PC-3 (cell line): ENCODE measurements at places on chromosomes 12 and 14.
A peak's percentile ranks its signal among the peaks of the same experiment; 100 is the strongest.

GRCh38 chr12:32151086-32151485 lies 44.4 kb downstream of the BICD1 start:
- DNase-seq = no peak

DNA sequence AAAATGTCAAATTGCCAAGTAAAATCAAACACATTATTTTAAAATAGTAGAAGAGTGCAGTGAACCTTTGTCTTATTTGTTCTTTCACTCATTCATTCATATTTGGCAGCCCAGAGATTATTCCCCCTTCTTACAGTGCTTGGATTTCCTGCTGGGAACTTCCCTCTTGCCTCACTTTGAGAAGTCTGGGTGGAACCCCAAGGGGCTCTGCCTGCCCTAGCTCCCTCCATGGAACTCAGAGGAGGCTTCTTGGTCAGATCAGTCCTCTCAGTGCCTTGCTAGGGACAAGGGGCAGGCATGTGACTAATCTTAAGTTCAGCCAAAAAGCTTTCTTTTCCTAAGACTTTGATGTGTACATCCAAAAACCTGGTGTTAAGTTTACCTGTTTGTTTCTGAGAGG lies 84.7 kb upstream of the OVCH1 start:
- no peak for DNase-seq

DNA sequence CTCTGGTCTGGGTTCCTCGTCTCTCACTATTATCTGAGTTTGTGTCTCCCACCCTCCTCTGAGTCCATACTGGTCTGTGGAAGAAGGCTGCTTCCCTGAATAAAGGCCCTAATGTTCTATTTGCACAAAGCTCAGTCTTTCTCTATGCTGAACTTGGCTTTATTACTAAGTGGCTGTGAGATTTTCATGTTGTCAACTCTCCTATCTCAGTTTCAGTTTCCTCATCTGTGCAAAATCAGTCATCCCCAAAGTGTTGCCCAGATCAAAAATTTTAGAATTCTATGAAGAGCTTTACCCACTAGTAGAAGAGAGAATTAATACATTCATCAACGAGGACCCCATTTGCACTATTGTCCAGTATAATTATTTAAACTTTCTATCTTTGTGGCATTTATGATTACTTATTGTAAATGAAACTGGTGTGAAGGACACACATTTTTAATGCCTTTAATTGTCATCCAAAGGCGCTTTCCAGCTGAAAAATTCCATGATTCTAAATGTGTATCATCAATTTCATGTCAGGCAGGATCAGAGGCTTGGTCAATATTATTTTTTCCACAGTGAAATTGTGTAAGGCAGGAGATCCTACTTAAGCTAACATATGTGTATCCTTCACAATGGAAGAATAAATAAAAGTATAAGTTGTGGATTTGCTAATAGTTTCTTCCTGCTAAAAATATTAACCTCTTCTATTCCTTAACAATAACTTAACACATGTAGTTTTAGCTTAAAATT lies 79.1 kb upstream of the EEA1 start:
- DNase-seq = no peak

GRCh38 chr12:11885261-11886038 lies 185.3 kb upstream of the BCL2L14 start:
- peak; percentile 85 for DNase-seq

- DNase-seq = peak; percentile 33
Measured at GRCh38 chr14:39175445-39176262, 600 bp downstream of the PNN start.

GRCh38 chr14:36785511-36785910 lies 123.9 kb downstream of the PAX9 start:
- DNase-seq = no peak

DNA sequence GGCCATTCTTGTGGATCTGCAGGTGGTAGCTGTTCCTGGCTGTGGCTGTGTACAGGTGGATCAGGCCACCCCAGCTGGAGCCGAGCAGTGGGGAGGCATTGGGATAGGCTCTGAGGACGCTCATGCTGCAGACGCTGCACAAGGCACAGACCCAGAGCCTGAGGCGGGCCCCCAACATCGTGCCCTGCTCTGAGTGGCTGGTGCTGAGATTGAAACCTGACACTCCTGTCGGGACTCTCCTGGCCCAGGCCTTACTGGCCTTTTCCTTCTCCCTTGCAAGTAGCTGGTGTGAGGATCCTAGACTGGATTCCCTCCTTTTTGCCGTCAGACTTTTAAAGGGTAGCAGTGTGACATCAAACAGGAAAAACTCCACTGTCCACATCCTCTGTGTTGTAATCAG lies at the start of gene FGF23:
FGF23 (minus strand) TSS at position 308 of the 400 bp plus-strand sequence; CDS start at position 178, 130 bp downstream.
- peak; percentile 10 for DNase-seq

DNA sequence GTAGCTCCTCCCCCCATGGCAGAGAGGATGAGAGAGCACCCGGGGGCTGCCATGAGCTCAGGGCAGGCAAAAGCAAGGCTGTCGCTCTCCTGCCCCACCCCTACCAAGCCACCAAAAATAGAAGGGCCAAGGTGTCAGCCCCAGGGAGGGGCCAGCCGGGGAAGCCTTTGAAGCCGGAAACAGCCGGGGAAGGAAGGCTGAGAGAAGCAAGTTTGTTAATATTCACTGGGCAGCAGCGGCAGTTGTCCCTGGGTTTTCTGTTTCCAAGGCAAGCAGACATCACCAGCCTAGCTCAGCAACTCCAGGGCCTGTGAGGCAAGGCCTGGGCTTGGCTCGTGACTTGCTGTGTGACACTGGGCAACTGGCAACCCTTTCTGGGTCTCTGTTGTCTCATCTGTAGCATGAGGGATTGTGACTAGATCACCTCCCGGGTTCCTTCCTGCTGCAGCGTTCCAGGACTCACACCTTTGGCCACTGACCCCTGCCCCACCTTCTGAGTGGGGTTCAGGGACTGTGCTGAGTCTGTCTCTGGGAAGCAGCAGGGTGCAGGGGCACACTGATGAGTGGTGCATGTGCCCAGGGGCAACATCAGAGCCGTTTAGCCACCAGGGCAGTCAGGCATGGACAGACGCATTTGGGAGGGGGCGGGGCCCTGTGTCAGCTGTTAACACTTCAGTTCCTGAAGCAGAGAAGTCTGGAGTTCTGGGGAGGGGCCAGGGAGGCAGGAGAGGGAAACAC lies 24.3 kb downstream of the SYNDIG1L start:
- DNase-seq = no peak

DNA sequence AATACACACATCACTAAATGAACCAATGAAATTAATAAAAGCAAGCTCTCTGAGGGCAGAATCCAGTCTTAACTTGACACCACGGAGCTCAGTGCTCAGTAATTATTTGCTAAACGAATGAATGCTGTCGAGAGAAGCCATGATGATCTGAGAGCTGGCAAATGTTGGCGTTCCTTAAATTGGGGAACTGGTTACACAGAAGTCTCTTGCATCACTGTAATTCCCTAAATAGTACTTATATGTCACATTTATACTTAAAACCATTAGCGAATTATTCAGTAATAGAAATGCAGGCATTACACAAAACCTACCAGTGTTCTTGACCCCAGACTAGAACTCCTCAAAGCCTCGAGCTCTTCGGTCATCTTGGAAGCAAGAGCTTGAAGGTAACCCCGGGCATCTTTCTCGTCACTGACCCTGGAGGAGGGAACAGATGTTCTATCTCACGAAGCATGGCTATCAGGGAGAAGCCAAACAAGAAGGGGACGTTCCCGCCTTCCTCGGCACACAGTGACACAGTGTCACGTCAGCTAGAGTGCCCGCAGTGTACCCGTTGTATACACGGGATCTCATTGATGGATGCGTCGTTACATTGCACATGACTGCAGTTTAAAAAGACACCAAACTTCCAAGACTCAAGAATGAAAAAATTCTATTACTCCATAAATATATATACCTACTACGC lies 43.6 kb downstream of the AMN start:
- no peak for DNase-seq

DNA sequence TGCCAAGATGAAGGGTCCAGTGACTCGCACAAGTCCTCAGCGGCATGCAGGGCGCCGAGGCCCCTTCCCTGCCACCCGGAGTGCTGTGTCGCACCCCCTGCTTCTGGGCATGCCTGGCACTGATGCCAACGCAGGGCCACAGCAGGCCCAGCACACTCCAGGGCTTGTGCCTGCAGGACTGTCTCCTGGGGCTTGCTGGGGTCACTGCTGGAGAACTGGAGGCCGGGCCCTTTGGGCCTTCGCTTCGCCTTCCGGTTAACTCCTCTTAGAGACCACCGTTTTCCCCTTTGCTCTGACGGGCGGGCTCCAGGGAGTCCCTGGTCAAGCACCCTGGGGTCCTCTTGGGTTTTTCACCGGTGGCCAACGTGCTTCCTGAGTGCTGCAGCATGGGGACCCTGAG lies 79.6 kb downstream of the WDR20 start:
- no peak for DNase-seq

DNA sequence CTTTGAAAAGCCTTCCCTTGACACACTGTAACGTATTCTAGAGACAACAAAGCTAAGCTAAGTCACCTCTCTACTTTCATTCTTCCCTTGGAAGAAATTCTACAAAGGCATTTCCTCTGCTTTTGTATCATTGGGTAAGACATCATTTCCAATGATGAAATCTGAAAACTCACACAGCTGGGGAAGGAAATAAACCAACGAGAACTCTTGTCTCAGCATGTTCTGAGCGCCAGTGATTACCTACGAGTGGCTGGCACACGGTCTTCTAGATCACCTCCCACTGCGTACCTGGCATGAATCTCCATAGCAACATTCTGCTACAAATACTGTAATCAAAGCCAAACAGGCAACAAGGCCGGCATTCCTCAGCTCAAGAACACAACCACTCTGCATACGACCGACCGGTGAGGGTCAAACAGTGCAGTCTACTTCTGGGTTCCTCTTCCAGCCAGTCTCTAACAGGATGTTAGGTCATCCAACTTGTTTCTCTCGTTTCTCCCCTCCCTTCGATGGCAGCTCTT lies 7.6 kb downstream of the VPS37B start:
- DNase-seq = peak; percentile 90

GRCh38 chr14:81414123-81414522 lies 14.0 kb upstream of the STON2 start:
- no peak for DNase-seq

DNA sequence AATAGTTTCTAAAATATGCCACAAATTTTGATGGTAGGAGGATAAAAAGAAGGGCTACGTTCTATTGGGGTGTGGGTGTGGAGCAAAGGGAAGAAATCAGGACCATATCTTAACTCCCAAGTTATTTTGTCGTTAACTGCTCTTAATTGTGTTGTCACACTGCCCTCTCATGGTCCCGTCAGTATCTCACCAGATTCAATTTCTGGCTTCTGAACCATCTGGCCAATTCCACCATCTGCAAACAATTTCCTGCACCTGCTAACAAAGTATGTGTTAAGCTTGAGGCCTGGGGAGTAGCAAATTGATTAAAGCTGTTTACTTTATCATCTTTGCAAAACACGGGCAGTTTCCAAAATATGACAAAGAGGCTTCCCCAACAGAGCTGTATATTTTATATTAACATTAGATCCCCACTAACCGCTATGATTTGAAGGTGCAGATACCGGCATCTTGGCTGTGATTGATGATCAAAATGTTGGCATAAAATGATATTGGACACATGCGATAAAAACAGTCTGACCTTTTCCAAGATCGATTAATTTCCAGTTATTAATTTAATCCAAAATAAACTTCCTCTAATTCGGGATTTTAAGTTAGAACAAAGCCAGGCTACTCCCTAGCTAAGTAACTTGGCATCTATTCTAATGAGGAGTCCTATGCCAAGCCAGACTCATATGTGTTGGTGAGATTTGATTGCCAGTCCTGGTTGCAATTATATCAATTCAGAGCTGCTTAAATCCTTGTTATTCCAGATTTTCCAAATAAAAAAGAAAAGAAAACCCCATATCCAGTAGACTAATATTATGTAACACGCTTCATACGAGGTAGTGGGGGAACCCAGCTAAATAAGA lies 6.9 kb upstream of the DNM1L start:
- DNase-seq = peak; percentile 63

- DNase-seq = no peak
Measured at GRCh38 chr12:108620236-108620879, 13.3 kb downstream of the SELPLG start.

- peak; percentile 84 for DNase-seq
Measured at GRCh38 chr12:103401421-103401820, 94.3 kb downstream of the C12orf42 start.

DNA sequence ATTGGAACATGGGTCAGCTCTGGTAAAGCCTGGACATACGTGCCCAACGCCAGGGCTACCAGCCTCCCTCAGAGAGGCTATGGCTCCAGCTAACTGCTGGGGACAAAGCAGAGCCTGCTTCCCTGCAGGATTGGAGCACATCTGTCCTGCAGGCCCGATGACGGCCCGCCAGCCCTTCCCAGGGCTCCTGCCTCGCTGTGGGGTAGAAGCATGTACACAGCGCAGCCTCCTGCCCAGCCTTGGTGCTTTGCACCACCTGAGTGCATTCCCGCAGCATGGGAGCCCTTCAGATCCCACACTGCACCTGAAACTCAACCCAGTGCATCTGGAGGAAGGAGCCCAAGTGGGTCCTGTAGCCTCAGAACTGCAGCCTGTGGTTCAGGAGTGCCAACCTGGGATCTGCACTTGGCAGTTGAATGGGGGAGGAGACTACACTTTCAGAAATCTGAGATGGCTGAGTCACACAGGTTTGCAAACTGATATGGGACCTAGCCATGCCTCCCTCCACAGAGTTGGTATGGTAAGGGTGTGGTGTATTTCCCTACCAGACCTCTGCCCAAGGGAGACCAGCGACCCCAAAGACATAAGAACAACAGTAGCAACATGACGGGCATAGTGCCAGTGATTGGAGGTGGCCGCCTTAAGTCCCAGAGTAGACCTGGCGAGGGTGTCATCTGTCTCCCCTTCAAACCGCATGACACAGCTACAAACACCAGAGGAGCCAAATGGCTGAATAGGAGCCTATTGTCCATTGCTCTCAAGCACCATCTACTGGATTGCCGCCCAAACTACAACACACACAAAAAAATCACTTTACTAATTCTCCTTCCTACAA lies 273.9 kb upstream of the MIS18BP1 start:
- peak; percentile 74 for DNase-seq

DNA sequence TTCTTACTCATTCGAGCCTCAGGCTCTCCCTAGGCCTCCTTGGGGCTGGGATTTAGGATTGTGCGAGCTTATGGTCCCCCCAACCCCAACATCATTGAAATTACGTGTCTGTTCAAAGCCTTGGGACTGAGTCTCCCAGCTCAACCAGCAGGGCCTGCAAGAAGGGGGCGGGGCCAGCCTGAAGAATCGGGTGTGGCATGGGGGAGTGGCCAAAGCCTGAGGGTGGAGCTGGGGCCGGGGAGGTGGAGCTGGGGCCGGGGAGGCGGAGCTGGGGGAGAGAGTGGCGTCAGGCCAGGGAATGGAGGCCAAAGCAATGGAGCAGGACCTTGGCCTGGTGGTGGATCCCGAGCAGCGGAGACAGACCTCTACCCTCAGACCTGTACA lies 24.3 kb upstream of the HSPB8 start:
- DNase-seq = peak; percentile 6

GRCh38 chr14:64158608-64159007 lies 135.6 kb downstream of the ESR2 start:
- DNase-seq = no peak

- peak; percentile 96 for DNase-seq
Measured at GRCh38 chr12:123094349-123095077, 56.4 kb downstream of the PITPNM2 start.

- DNase-seq = peak; percentile 70
Measured at GRCh38 chr14:69151458-69152180, 1.3 kb downstream of the DCAF5 start.
